ENCODE measurements at places on chromosomes 13 and 19.
A peak's percentile ranks its signal among the peaks of the same experiment; 100 is the strongest.

DNA sequence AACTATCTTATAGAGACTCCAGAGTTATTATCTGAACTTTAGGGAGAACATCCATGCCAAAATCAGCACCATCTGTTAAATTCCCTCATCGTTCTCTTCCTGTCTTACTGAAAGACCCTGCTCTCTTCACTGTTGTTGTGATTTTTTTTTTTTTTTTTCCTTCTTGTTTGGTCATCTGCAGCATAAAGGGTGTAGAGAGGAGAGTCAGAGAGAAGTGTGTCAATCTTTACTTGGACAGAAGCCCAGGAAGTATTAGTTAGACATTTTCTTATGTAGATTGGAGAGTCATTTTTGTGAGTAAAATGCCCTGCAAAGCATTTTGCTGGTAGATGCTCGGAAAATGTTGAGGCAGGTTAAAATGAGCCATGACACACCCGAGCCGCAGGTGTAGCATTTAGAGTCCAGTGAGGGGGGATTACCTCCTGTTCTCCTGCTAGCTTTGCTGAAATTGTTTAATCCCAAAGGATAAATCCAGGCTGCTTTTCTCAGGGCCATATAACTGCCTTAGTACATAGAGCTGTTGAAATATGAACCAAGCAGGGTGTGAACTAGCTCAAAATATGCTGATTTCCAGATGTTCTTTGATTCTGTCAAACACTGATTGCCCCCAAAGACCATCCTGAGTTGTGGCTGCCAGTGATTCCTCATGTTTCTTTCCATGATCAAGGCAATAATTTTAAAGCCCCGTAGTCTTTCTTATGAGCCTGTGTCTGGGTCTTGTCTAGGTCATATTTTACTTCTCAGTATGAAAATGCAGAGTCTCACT, 143.5 kb downstream of the DCT start:
- no peak for DNase-seq

DNA sequence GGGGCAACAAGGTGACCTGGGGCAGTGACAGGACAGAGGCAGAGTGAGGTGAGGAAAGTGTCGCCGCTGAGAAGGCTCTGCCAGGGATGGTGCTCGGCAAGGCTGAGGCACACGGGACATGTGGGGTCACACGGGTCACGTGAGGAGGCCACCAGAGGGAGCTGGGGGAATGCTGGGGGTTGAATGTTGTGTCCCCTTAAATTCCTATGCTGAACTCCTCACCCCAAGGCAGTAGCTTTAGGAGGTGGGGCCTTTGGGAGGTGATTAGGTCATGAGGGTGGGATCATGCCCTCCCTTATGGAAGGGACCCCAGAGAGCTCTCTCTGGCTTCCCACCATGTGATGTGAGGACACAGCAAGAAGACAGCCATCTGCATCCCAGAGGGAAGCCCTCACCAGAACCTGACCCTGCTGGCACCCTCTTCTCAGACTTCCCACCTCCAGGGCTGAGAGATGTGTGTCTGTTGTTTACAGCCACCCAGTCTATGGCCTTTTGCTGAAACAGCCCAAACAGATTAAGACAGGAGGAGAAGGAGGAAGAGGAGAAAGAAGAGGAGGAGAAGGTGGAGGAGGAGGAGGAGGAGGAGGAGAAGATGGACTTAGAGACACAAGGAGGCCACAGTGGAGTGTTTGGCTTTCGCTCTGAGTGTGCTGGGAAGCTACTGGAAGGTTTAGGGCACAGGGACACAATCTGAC, 35.4 kb downstream of the RFX2 start:
- DNase-seq: no peak

- DNase-seq: no peak
Measured at GRCh38 chr13:79245937-79246577, 160.0 kb downstream of the RBM26 start.

- no peak for DNase-seq
Measured at GRCh38 chr19:30086916-30087315, 144.9 kb downstream of the URI1 start.

- no peak for DNase-seq
Measured at GRCh38 chr13:106029676-106030290, 505.7 kb downstream of the EFNB2 start.

DNA sequence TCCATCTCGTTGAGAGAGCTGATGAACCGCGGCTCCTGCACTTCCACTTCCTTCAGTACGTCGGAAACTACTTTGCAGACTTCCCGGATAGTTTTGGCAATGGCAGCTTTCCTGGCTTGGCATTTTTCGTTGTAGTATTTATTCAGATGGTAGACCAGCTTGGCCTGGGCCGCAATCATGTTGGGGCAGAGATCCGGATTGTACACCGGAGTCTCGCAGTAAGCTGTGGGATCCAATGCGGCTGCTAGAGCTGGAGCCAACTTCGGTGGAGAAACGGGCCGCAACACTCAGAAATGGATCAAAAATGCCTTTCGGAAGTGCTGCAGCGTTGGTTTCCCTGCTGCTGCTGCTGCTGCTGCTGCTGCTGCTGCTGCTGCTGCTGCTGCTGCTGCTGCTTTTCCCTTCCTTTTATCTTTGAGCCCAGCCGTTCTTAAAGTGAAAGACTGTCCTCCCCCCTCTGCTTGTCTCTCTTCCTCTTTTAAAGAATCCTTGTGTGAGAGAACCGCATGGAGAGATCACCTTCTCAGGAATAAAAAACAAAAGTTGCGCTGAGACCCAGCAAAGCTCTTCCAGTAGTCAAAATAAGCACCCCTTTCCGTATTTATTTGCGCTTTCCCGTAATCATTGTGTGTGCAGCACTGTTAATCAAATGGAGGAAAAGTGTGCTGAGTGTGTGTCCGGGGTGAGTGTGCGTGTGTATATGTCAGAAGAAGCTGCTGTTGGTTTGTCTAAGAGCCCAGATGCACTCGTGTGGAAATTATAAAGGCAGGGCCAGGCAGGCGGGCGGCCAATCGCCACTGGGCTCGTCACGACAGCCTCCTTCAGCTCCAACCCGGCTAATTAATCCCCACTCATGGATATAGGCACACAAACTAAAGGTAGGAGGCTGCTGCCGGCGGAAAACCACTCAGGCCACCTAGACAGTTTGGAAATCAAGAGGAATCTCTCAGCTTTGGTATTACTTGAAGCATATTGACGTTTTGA, at the start of gene MAB21L1:
Gene MAB21L1, minus strand, starts transcription at position 730 of the 984 bp plus-strand sequence. Its CDS starts 551 bp downstream, at position 179.
- no peak for DNase-seq

DNA sequence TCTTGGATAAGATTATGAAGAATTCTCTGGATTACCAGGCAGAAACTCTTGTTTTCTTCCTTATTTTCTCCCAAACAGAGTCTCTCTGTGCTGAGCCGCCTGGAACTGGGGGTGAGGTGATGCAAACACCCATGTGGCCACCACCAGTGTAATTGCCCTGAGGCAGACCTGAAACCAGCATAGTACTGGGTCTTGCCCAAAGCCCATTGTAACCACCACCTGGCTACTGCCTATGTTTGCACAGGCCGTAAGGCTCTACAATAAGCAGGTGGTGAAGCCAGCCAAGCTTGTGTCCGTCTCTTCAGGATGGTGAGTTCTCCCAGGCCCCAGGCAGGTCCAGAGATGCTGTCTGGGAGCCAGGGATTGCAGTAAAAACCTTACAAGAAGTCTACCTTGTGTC, 18.9 kb upstream of the KBTBD7 start:
- DNase-seq: no peak

- DNase-seq: no peak
Measured at GRCh38 chr13:97934590-97934989, 18.9 kb upstream of the IPO5 start.

DNA sequence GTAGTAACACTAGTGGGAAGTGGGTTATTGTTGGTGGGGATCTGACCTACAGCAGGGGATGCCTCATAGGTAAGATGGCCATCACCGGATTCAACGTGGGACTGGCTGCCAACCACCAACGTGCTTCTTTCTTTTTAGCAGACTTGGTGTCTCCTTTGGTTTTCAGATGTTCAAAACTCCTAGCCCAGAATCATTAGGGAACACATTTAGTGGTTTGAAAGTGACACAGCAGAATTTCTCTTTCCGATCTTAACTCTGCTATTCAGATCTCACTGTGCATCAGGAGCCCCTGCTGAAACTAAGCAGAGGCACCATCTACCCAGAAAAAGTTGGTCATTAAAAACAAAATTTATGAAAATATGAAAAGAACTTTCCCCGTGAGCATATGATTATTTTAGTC, 36.7 kb upstream of the PCDH8 start:
- no peak for DNase-seq

DNA sequence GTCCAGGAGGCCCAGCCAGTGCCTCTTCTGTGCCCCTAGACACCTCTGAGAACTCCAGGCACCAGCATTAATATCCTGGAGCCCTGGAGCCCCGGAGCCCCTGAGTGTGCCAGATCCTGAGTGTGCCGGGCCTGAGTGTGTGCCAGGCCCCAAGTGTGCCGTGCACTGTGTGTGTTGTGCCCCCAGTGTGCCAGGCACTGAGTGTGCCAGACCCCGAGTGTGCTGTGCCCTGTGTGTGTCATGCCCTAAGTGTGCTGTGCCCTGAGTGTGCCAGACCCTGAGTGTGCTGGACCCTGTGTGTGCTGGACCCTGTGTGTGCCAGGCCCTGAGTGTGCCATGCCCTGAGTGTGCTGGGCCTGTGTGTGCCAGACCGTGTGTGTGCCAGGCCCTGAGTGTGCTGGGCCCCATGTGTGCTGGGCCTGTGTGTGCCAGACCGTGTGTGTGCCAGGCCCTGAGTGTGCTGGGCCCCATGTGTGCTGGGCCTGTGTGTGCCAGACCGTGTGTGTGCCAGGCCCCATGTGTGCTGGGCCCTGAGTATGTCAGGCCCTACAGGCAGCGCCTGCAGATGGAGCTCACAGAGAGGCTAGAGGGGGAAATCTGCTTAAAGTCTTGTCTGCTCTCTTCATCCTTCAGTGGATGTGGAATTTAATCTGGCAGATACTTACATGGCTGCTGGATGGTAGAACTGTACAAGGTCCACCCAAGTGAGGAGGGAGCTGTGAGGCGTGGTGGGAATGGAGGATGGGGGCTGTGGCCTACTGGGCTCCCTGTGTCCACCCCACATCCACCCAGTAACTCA, 53.9 kb downstream of the C13orf46 start:
- no peak for DNase-seq

GRCh38 chr19:8461891-8462290, 17.1 kb downstream of the HNRNPM start:
- DNase-seq: no peak

GRCh38 chr13:36345438-36346221, 564 bp downstream of the SPART start:
- DNase-seq: peak; percentile 72

DNA sequence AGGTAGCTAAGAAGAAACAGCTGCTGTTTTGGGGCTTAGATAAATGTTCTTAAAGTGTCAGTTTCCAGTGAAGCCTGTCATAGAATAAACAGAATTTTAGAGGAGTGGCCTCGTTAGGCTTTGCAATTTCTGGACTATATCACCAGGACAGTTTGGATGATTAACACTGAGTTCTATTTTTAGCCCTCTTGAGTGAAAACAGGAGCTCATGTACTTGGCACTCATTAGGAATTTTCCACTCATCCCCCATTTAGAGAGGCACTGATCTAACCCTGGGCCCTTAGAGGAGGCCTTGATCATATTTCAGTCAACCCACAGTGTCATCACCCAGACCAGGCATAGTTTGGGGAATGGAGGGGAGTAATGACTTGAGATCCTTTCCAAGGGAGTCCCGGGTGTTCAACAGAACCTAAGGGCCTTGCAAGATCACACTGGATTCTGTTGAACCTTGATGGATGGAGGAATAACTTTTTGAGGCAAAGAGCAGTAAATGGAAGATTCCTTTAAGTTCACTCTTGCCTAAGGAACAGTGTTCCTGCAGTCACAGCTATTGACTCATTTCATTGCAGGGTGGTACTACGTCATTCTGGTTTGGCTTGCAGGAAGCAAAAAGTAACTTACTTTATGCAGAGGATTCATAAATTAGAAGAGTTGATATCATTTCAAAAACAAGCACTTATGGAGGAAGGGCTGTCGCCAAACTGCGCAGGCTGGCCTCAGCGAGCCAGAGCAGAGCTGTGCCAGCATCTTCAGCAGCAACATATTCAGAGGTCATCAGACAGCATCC, 160.2 kb downstream of the SLC7A1 start:
- peak; percentile 39 for DNase-seq

DNA sequence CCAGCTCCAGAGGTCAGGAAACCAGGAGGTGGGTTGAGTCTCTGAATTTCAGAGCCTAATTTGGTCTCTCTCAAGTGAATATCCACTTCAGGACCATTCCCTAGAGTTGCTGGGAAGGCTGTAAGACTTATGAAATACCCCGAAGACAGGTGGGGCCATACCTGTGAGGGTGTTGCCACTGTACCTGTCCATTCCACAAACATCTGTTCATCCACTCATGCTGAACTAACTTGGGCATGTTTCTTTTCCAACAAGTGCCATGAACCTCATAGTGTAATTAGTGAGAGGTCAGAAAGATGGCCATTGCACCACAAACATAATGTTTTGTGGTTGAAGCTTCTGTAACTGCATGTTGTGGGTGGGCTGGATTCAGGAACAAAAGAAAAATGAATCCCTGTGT, 7.8 kb downstream of the ILF3 start:
- no peak for DNase-seq

DNA sequence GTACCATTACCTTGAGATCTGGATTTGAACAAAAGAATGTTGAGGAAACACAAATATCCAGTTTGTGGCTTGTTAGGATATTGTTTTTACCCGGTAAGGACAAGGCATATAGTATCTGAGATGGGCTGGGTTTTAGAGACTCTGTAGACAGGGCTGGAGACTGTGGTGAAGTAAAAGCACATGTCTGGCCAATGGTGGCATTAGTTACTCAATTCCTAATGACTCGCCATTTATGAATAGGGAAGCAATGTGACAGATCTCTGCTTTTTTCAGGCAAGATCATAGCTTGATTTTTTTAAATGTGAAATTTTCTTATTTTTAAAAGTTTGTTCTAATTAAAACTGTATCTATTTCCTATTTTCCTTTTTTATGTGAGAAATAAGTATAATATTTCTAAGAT, 371.1 kb upstream of the SPRY2 start:
- no peak for DNase-seq

GRCh38 chr13:48410199-48410598, 2.7 kb downstream of the LPAR6 start:
- DNase-seq: no peak

- DNase-seq: no peak
Measured at GRCh38 chr13:50873467-50873866, 30.0 kb upstream of the DLEU7 start.

DNA sequence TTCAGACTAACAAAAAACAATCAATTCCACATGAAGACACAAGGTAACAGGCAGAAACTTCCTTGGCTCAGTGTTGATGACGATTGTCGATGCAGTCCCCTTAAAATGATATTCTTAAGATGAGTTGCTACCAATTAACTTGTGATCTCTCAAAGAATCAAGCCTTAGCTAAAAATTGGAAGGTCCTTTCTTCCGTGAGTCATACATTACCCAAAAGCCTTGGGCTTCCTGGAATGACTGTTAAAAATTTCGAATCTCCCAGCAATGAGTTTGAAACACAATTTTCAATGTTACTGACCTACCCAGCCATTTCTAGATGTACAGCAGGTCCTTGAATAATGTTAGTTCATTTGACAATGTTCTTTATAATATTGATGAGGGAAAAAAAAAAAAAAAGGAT, 28.0 kb upstream of the RB1 start:
- DNase-seq: no peak

GRCh38 chr19:55275851-55276719, 3.8 kb downstream of the HSPBP1 start:
- no peak for DNase-seq
